ENCODE measurements at places on chromosomes 3 and 15. TPM values are rescaled to one million over a fixed set of nuclear protein-coding genes. Genes with fewer than 3 reads are reported as not detected.

LAMB2 gene
- 153 TPM for total RNA-seq

BCL2A1 gene
- not detected for total RNA-seq

MASP1 gene
- not detected for total RNA-seq

SMARCC1 gene
- 62.7 TPM for total RNA-seq

GRK7 gene
- not detected for total RNA-seq

IMPG2 gene
- total RNA-seq = 0.03 TPM

FAM174B gene
- 0.71 TPM for total RNA-seq

ROPN1 gene
- not detected for total RNA-seq

ITIH1 gene
- total RNA-seq = not detected

CASR gene
- total RNA-seq = not detected

INSYN1 gene
- total RNA-seq = 0.24 TPM

SLC28A1 gene
- not detected for total RNA-seq

SLC6A11 gene
- total RNA-seq = 5.7 TPM

PGBD4 gene
- total RNA-seq = 0.88 TPM

LRRN1 gene
- not detected for total RNA-seq

FGD5 gene
- total RNA-seq = not detected

OXTR gene
- 0.63 TPM for total RNA-seq

ADGRG7 gene
- total RNA-seq = not detected

IQCH gene
- total RNA-seq = 2.6 TPM

TRPM1 gene
- total RNA-seq = not detected

LYSMD2 gene
- 6.8 TPM for total RNA-seq

KNL1 gene
- 32.8 TPM for total RNA-seq

STX19 gene
- 0.18 TPM for total RNA-seq

ACKR2 gene
- 0.20 TPM for total RNA-seq

ETV5 gene
- total RNA-seq = 53.6 TPM

Data from foreskin keratinocyte (primary cell).